ENCODE measurements at places on chromosomes 12 and 14. TPM values are rescaled to one million over a fixed set of nuclear protein-coding genes. Genes with fewer than 3 reads are reported as not detected.
A peak's percentile ranks its signal among the peaks of the same experiment; 100 is the strongest.

The VEZT gene
- 67.0 TPM for total RNA-seq

The ACOT4 gene
- 0.10 TPM for total RNA-seq

The PTCSC3 gene
- total RNA-seq = not detected

The KRT79 gene
- not detected for total RNA-seq

The SVOP gene
- not detected for total RNA-seq

The NUBPL gene
- 10.5 TPM for total RNA-seq

DNA sequence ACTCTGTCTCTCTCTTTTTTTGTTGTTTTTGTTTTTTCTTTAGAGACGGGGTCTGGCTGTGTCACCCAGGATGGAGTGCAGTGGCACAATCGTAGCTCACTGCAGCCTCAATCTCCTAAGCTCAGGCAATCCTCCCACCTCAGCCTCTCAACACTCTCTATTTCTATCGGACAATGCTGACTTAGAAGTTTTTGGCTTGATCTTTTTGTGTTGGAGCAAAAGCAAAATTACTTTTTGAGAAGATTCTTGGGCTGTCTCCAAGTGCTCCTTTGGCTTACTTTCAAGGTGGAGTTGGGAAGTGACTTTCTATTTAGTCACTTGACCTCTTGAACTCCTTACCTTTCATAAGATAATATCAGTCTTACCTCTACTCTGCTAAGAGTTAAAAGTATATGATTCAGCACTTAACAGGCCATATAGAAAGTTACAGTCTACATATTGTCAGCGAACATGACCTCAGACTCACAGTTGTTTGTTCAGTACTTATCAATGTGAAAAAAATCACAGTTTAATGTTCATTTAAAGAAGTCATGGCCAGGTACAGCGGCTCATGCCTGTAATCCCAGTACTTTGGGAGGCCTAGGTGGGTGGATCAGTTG lies 15.4 kb upstream of the MIA2 start:
- peak overlapping the region; percentile 68 for H3K4me3 ChIP-seq
- H3K36me3 ChIP-seq = no peaks in the 10 kb centered on the region
- peaks cover 31% of the 10 kb centered on the region for H3K4me1 ChIP-seq
- peak overlapping the region; percentile 81 for H3K27ac ChIP-seq
- DNase-seq = peak; percentile 13
- H3K27me3 ChIP-seq = no peaks in the 10 kb centered on the region

DNA sequence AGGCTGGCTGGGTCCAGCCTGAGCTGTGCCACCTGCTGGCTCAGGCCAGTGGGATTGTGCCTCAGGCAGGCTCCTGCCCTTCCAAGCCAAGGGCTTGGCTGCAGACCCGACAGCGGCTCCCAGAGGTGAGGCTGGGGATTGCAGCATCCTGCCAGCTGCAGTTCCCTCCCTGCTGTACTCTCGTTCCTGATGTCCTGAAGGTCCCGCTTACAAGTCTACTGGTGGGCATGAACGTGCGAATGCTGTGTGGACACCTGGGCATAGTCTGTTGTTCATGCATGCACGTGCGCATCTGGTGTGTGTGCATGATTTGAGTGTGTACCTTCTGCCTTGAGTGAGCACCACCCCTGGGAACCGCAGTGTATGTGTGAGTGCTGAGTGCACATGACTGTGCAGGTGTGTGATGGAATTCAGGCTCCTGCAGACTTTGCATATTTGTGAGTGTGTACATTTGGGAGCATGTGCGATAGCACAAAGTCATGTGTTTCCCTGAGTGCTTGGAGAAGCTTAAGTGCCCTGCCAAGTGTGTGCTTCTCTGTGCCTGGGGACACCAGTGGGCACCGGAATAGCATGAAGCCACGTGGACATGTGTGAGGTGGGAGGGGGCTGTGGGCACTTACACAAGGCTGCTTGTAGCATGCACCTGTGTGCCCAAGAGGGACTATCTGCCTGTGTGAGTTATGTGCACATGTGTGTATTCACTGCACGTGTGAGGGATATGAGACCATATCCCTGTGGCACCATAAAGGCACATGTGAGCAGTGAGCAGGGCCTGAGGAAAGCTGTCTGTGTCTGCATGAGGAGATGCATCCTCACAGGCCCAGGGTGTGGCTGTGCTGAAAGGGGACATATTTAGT lies 19.3 kb upstream of the KRT7 start:
- H3K4me1 ChIP-seq = peaks cover 55% of the 10 kb centered on the region
- H3K27ac ChIP-seq = no peak overlapping the region
- no peak overlapping the region for H3K4me3 ChIP-seq
- DNase-seq = peak; percentile 76

GRCh38 chr12:84874125-84874824 lies 38.3 kb downstream of the SLC6A15 start:
- DNase-seq = peak; percentile 57
- H3K27ac ChIP-seq = no peak overlapping the region
- H3K36me3 ChIP-seq = no peaks in the 10 kb centered on the region
- H3K4me1 ChIP-seq = no peaks in the 10 kb centered on the region
- H3K27me3 ChIP-seq = no peaks in the 10 kb centered on the region
- H3K4me3 ChIP-seq = no peak overlapping the region

DNA sequence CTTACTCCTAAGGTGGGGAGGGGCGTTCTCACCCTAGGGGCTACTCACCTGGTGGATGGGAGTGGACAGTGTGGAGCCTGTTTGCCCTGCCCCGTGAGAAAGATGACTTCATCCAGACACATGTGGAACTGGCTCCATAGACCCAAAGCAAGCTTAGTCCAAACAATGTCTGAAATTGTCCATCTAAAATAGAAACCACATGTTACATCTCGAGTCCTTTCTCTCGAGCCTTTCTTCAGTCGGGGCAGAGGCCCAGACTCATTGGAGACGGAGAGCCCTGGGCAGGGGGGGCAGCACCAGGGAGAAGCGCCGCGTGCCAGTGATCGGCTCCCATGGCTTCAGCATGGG lies 4.3 kb downstream of the SIVA1 start:
- peaks cover 9% of the 10 kb centered on the region for H3K36me3 ChIP-seq
- no peak for DNase-seq
- no peak overlapping the region for H3K4me3 ChIP-seq
- H3K27ac ChIP-seq = no peak overlapping the region

DNA sequence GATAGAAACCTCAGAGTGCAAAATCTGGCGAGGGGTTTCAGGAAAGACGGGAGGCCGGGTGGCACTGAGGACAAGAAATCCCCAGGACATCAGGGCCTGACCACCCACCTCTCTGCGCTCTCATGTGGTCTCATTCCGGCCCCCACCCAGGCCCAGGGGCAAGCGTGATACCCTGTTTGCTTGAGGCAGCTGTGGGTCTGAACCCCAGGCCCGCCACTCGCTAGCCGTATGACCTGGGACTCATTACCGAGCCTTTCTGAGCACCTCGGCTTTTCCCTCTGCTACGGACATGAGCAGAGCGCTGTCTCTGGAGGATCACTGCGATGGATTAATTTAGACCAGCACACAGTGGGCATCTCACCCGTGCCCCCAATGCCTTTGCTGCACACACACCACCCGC lies 25.5 kb upstream of the BCDIN3D start:
- DNase-seq = no peak
- no peak overlapping the region for H3K4me3 ChIP-seq
- H3K27me3 ChIP-seq = peaks cover 23% of the 10 kb centered on the region
- H3K27ac ChIP-seq = peak overlapping the region; percentile 78

DNA sequence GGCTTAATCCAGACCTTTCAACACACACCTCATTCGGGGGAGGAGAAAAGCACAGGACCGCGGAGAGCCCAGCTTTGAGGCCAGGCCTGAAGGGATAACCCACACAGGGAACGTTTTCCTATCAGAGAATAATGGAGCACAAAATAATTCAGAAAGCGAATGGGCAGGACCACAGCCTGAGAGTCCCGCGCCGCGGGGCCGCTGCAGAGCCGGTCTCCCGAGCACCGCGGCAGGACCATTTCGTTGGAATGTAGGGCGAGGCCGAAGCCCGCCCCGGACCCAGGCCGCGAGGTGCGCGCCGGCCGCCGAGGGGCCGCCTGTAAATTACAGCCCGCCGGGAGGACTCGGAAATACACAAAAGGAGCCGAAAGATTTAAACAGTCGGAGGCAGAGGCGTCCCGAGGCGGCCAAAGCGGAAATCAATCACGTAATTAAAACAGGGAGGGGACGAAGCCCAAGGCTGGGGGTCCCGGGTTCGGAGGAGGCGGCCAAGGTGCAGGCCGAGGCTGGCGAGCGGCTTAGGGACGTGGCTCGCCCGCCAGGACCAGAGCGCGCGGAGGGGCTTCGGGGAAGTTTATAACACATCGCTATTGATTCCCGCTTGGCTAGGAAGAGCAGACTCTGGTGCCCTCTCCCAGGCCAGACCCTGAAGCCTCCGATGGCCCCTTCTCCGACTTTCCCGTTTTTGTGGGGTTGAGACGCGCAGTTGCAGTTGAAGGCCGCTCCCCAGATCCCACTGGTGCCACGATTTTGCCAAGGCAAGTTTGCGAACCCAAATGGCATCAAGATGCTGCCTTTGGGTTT lies 6.3 kb upstream of the HOXC4 start:
- DNase-seq = no peak
- H3K27ac ChIP-seq = no peak overlapping the region
- H3K4me1 ChIP-seq = no peaks in the 10 kb centered on the region
- no peaks in the 10 kb centered on the region for H3K36me3 ChIP-seq
- peaks cover 93% of the 10 kb centered on the region for H3K27me3 ChIP-seq
- no peak overlapping the region for H3K4me3 ChIP-seq

DNA sequence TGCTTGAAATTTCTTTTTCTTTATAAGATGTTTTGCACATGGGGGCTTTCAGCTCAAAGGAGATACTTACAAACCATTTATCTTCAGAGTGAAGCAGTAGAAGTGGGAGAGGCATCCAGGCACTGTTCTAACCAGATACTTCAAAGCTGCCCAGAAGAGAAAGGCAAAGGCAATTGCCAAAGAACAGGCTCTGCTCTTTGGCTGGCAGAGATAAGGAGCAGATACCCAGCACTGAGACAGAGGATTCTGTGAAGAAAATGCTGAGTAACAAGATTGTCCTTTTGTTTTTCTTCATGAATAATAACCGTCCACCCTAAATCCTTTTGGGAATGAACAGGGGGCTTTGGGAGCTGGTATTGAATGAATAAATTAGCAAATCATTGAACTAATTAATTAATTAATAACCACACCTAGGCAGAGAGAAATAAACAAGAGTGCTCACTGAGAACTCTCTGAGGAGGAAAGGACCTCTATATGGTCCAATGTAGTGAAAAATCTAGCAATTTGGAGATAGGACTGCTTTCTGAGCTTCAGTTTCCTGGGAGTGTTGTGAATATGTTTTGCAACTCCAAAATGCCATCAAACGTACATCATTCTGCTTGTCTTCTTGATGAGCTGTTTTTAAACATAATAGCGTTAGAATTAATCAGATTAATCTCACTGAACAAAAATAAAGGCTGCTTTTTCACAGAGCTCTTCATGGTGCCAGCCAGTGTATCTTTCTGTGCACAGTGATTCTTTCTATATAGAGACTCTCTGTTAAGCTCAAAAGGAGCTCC lies 192.8 kb upstream of the AMIGO2 start:
- peaks cover 2% of the 10 kb centered on the region for H3K27me3 ChIP-seq
- H3K4me1 ChIP-seq = peaks cover 93% of the 10 kb centered on the region
- DNase-seq = no peak
- H3K36me3 ChIP-seq = peaks cover 11% of the 10 kb centered on the region
- H3K4me3 ChIP-seq = peak overlapping the region; percentile 48

GRCh38 chr12:108308395-108309085 lies 30.6 kb downstream of the CMKLR1 start:
- no peaks in the 10 kb centered on the region for H3K4me1 ChIP-seq
- no peak for DNase-seq

DNA sequence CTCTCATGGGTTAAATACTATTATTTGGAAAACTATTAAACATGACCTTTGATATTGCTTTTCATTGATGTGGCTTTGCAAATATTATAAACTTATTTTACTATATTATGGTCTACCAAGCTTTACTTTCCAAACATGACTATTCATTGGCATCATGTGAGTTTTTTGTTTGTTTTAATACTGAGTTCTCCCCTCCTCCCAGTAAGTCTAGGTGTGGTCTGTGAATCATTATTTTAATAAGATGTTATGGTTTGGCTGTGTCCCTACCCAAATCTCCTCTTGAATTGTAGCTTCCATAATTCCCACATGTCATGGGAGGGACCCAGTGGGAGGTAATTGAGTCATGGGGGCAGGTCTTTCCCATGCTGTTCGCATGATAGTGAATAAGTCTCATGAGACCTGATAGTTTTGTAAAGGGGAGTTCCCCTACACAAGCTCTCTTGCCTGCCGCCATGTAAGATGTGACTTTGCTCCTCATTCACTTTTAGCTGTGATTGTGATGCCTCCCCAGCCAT lies 80.0 kb downstream of the BORCS5 start:
- H3K4me1 ChIP-seq = peaks cover 49% of the 10 kb centered on the region
- H3K27me3 ChIP-seq = no peaks in the 10 kb centered on the region
- no peak overlapping the region for H3K4me3 ChIP-seq
- no peak overlapping the region for H3K27ac ChIP-seq
- H3K36me3 ChIP-seq = peaks cover 30% of the 10 kb centered on the region

DNA sequence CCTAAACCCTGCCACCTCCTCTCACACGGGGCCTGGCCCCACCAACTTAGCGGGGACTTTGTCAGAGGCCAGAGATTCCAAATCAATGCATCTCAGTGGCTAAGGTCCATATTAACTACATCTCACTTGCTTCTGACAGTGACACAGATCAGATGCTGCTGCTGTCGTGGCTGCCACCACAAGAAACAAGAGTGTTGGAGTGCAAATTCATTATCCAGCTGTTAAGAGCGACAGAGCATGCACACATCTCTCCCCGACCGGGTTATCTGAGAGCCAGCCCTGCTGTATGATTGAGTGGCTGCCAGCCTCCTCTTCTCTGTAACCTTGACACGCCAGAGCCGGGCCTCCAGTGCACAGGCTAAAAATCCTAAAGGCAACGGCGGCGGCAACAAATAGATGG lies 40.2 kb downstream of the SPRING1 start:
- no peak for DNase-seq
- no peak overlapping the region for H3K4me3 ChIP-seq
- H3K27me3 ChIP-seq = peaks cover 16% of the 10 kb centered on the region
- H3K36me3 ChIP-seq = no peaks in the 10 kb centered on the region

DNA sequence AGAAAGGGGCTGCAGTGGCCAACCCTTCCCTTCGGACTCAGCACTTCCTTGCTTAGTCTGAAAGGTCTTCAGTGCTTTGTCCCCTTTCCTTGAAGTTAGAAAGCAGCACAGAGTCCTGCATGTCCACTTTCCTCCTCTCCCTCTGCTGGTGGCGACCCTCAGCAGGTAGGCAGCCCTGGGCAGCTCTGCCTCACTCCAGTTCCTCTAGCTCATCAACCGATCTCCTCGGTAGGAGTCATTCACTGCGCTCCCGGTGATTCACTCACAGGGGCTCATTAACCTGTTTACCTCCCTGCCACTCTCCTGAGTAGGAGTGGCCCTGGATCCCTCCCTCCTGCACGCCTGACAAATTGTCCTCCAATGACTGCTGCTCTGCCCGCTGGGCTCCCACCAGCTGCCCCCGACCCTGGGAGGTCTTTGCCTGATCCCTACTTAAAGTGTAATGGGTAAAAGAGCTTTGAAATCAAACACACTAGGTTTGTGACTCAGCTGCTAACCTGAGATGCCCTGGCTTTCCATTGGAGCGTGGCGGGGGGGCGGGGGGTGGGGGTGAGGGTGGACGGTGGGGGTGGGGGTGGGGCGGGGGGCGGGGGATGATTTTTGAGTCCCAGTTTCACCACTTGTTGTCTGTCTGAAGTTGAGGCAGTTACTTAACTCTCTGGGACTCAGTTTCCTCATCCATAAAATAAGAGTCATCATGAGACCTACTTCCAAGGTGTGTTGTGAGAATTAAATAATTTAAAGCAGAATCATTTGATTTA lies 4.2 kb downstream of the SCNN1A start:
- H3K36me3 ChIP-seq = no peaks in the 10 kb centered on the region
- peak overlapping the region; percentile 67 for H3K4me3 ChIP-seq
- peaks cover 47% of the 10 kb centered on the region for H3K4me1 ChIP-seq
- peak overlapping the region; percentile 84 for H3K27ac ChIP-seq

All from HFFc6 (cell line).